ENCODE measurements at places on chromosomes 12 and 14.

DNA sequence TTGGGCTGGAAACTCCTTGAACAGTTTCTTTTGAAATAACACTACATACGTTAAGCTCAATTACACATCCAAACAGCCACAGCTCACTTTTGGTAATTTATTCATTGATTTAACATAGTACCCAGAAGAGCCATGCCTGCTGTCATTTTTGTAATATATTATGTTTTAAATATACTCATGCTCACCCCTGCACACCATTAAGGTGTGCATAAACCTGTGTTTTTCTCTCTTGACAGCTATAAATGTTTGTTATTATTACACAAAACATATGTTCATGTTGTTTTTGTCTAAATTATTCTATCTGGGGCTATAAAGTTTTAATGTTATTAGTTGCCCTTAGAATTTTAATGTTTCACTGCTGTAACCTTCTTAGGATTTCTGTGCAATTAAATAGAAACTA, 296.1 kb downstream of the AKAP6 start:
- no peak for DNase-seq

DNA sequence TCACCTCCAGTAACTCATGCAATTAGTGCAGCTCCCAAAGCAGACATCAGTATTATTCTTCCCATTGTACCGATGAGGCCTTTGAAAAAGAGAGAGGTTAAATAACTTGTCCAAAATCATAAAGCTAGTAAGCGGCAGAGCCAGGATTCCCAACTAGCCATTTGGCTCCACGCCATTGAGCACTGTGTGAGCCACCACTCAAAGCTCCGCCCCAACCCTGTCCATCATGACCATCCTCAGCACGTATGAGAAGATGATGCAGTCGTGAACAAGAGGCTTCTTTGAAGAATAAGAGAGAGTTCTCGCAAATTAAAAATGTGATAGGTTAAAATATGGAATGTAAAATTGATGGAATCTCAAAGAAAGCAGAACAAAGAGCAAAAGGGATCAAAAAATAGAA, 14.6 kb downstream of the CLMN start:
- DNase-seq: no peak

DNA sequence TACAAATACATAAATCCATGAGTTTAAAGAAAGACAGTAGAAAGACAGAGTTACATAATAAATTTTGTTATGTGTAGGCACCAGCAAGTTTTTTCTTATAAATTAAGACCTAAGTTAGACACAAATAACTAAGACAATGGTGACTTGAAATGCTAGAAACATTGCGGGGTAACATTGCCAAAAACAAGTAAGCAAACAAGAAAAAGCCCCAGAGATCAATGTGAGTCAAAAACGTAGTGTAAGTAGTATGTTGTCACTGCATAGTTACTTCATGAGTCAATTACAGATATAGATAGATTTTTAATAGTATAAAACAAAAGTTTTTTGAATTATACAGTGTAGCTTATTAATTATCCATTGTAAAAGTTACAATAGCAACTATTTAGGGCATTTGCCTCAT, 83.4 kb downstream of the CNTN1 start:
- DNase-seq: no peak

GRCh38 chr14:100568164-100568997, 18.8 kb downstream of the BEGAIN start:
- no peak for DNase-seq

DNA sequence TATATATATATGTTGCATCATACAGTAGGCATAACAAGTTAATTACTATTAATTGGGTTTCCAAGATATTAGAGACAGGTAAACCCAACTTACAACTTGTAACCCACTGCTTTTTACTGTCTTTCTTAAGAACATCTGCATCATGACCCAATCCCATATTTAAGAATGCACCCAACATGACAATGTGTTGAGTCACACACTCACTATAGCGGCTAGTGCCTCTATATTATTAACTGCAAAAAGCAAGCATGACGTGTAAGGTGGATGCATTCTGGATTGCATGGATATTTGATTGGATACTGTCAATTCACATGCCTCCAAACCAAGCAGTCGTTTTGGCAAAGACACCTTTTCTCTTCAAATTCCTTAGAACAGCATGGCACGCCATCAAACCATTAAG, 68.2 kb downstream of the KSR2 start:
- DNase-seq: no peak

GRCh38 chr12:76084863-76085519, 506 bp upstream of the NAP1L1 start:
- DNase-seq: peak; percentile 93

DNA sequence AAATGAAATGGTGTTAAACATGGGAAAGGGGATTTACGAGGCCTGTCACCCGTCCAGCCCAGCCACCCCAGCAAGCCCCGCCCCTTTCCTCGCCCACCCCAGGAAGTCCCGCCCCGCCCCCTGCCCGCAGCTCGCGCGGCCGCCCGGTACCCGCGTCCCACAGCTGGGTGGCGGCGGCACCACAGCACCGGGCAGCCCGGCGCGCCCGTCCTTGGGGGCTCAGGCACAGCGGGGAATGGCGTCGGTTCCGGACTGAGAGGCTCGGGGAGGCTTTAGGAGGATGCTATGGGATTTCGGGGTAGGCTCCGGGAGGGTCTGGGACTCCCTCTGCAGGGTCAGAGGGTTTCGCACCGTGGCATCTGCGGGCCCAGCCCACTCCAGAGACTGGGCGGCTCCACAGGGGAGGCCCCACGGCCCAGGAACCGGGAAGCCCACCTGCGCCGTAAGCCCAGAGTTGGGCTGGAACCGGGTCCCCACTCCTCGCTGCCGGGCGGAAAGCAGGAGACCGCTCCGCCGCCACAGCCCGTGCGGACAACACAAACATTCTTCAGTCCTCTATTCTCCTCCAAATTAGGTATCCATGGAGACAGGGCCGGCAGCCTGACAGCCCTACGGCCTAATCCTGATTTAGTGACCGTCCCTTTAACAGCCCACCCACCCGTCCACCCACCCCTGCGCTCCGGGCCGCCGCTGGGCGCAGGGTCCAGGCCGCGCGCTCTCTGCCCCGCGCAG, 1.4 kb downstream of the FIGNL2 start:
- DNase-seq: peak; percentile 58

DNA sequence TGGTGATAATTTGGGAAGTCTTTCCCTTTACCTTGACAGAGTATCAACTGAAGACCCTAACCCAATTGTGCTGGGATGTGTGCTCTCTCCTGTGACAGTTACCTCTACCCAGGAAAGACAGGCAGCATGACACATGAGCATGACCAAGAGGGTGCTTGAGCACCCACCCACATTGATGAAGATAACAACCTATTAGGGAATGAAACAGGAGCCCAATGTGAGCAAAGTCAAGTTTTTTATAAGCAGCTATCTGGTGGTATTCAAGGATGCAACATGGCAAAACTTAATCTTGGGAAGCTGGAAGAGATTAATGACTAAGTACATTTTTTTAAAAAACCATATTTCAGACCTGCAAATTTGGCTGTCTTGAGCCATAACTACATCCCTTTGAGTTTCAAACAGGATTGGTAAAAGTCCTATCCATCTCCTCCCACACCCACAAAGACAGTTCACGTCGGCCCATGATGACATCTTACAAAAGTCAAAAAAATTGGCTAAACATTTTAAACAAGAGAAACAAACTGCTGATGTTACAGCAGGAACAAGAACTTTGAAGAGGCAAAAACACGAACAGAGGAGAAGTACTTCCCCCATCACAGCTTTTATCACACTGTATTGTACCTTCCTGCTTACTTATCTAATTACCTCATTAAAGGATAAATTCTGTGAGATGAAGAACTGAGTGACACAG, 60.3 kb downstream of the MED13L start:
- DNase-seq: no peak

GRCh38 chr12:26153421-26154154, 28.8 kb upstream of the BHLHE41 start:
- no peak for DNase-seq

DNA sequence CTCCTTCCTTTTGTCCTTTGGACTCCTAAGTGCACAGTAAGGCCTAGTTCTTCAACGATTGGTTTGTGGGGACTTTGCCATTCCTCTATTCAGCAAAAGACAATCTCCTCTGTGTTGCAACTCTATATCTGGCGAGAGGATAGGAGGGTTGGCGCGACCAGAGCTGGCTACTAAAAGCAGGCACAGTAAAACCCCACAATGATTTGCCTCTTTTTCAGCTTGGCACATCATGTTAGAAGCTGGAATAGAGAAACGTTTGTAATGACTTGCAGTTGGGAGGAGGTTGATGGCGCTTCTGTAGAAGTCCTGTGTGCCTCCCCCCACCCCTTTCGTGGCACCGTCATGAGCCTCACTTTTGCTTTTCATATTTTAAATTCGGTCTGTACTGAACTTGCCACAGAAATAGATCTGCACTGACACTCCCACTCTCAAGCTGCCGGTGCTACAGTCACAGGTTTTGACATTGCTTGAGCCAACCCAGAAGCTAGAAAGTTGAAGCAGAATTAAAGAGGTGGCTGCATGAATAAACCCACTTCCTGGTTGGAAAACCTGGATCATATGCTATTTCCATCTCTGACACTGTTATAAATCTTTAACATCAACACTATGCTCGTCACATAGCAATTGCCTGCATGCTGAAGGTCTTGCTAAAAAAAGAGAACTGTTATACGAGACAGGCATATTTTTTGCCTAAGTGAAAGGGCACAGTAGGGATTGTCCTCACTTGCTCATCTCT, 315.3 kb upstream of the PRICKLE1 start:
- no peak for DNase-seq

DNA sequence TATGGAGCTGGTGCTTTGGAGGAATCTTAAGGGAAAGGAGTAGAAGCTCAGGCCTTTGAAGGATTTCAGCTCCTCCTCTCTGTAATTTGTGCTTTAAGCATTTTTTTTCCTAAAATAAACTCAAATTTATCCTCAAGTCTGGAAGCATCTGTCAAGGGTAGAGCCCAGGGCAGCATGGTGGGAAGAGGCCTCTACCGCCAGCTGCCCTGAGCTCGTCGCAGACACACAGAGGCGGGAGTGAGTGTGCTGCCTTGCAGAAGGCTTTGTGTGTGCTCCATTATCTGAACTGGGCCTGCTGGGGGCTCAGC, 9.3 kb downstream of the DHRS2 start:
- DNase-seq: no peak

DNA sequence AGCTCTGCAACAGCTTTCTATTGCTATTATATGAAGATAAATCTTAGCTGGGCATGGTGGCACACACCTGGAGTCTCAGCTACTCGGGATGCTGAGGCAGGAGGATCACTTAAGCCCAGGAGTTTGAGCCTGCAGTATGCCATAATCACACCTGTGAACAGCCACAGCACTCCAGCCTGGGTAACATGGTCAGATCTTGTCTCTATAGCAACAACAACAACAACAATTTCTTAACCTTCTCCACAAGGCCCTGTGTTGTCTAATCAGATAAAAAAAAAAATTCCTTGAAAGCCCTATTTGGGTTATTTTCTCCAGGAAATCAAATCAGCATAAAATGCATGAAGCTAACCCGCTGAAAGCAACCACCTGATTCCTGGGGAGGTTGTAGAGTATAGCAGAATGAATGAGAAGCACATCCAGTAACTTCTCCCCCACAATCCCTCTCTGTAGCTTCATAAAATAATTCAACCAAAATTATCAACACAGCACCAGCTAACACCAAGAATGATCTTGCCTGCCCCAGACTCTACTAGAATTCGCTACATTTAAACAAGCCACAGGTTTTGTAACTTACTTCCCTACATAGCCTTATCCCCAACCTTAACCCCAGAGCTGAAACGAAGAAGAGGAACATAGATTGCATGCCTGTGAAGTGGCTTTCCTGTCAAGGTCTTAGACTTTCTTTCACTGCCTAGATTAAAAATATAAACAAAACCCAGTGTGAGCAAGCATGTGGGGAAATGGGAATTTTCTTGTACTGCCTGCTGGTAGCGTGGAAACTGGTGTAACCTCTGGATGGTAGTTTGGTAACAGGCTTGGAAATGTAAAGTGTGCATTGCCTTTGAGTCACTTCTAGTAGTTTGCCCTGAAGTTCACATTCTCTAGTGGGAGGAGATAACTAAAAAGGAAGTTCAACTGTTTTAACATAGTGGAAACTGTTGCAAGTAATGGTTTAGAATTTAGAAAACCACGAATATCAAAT, 6.0 kb upstream of the STK38L start:
- DNase-seq: no peak

- no peak for DNase-seq
These were observed 107.9 kb upstream of the ESRRB start for GRCh38 chr14:76268047-76268431.

GRCh38 chr14:75752907-75753594, 92.0 kb downstream of the TTLL5 start:
- no peak for DNase-seq

DNA sequence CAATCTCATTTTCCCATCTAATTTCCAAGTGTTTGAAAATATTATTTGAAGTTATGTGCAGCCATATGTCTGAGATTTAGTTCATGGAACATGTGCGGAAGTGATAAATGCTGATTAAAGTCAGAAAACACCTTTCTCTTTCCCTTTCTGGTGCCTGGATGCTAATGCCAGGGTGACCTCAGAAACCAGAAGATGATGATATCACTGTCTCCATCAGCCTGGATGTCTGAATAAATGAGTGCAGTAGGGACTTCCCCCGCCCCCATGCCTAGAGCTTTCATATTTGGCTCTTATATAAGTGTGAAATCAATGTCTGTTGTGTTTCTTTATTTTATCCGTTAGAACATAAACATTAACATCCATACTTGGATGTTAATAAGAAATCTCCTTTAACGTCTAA, 261.9 kb upstream of the LRIG3 start:
- DNase-seq: no peak

GRCh38 chr12:125124320-125124966, 59.2 kb downstream of the AACS start:
- no peak for DNase-seq

DNA sequence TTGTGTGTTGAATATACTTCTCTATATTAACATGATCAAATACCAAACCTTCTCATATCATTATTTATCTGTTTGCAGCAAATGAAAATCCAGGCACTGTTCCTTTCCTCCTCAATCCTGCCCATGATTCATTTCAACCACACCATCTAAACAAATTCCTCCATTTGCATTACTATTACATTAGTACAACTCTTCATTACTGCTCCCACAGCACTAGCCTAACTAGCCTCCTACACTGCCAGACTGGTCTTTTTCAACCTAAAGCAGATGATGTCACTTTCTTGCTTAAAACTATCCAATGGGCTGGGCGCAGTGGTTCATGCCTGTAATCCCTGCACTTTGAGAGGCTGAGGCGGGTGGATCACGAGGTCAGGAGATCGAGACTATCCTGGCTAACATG, 117.3 kb upstream of the MYF6 start:
- DNase-seq: no peak

DNA sequence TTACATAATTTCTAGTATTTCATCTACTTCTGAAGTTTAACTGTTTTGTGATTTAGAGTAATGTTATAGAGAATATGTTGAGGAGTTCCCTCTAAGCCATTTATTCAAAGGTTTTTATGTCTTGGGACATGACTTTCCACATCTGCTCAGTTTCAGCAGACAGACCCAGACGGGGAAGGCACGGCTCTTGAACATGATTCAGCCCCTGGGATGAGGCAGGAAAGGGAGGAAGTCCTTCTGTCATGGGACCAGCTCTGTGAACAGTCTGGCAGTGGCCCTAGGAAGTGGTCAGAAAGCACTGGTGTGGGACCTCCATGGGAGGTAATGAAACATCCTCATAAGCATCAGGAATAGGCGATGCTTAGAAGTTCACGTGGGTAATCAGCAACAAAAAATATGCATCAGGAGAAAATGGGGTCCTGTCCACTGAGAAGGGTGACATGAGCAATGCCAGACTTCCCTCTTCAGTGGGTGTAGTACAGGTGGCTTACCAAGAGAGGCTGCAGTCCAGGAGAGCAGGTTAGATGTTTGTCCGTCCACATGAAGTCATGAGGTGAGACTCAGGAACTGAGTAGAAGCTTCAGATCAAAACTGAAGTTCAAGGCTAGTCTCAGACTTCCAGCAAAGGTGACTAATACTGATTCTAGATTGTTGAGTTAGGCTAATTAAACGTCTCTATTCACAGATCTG, 248.5 kb downstream of the IPO8 start:
- no peak for DNase-seq
